ENCODE measurements at places on chromosomes 11 and 22.

DNA sequence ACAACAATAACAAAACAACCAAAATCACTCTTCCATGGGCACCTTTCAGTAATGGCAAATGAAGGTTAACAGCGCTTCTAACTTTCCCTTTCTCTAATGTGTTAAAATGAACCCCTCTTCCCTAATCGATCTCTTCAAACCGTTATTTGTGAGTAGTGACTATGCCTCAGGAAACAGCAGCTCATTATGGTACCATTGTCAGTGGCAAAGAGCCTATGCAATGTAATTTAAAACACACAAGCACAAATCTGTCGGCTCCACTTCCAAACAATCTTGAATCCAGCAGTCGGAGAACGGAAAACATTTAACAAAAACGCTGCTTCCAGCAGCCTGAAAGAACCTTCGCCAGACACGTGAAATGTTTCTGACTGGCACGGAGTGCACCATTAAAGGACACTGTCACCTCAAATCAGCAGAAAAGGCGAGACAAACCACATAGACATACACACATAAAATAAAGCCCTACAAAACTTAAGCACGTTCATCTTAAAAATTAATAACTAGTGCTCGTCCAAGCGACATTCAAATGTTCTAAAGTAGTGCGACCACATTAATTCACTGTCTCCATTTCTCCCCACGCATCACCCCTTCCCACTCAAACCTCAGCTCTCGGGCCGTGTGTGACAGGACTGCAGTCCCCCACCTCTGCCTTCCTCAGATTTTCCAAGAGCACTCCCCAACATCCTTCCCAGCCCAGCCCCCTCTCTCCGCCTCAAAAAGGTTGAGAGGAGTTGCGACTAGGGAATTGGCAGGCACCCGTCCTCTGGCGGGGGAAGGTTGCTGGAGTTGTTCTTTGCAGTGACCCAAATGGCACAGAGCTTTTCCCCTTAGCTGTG is 748 bp downstream of the RAB30 start:
- no peak for DNase-seq

- DNase-seq = no peak
These were observed 27.9 kb upstream of the RBMXL2 start for GRCh38 chr11:7060868-7061267.

DNA sequence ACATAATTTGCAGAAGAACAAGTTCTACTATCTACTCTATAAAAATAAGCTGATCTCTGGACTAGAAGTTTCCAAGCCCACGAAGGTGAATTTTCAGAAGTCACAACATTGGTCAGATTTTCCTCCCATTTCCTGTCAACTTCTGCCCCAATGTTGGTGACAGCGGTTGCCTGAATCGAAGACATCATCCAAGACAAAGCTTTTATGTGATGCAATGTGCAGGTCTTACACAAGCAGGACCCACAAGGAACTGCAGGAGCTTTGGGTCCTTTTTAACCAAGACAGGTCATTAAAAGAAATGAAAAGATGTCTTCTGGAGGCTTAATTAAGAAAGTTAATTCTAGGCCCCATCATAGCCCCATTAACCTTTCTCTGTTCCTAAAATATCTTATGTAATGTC is 125.6 kb upstream of the BLID start:
- DNase-seq = no peak

DNA sequence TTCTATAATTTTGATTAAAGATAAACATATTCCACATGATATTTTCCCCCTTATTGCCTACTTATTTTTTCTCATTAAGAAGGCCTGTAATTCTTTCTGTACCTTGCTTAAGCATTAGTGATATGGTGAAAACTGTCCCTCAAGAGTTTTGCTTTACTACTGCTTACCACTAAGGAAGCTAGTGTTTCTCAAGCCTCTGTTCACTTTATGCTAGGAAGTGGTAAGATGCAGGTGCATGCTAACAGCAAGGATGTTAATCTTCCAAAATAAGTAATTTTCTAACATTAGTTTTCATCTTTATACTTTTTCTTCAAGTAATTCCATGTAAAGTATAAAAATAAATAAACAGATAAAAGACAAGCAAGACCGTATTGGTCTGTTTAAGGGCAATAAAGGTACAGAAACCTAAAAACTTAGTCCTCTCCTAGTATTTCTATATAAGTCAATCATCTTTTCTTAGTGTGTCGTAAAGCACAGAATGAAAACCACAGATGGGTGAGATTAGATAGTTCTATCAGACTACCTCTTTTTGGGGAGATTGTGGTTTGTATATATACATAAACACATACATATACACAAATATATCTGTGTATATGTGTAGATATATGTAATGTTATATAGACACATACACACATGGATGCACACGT is 731.0 kb upstream of the CNTN5 start:
- no peak for DNase-seq

DNA sequence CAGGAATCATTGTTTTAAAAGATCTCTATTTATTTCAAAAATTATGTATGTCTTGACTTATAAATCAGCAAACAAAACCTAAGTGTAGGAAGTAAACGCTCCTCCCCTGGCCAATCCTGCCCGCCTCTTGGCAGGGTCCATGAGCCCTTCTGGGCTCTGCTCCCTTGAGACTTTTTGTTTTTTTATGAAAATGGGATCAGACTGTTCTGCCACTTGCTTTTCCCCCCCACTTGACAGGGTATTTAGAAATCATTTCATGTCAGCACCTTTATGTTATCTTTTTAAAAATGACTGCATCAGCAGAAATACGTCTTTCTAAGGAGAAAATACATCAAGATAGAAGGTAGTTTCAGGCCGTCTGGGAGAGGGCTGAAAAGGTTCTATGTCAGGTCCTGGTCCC is 35.6 kb downstream of the FBLN1 start:
- DNase-seq = no peak

GRCh38 chr11:60939855-60940254 is 12.1 kb downstream of the SLC15A3 start:
- no peak for DNase-seq

DNA sequence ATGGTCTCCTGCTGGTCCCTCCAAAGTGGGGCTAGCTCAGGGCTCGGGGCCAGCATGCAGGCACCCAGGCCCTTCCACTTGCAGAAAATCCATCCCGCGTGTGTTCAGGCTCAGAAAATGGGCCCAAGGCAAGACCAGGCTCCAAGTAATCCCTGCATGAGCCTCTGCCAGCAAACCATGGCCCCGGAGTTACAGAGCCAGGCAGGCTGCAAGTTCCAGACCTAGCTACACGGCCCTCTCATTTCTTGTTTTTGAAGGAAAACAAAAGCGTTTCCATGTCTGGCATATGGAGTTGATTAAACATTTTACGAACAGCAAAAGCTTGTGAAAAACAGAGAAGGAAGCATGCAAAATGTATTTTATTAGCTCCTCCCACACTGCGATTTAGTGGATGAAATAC is 29.7 kb downstream of the KIAA0930 start:
- DNase-seq = no peak

- DNase-seq = no peak
These were observed 6.7 kb downstream of the ZBTB44 start for GRCh38 chr11:130308059-130308458.

GRCh38 chr22:27726686-27727449 is 74.7 kb downstream of the MN1 start:
- DNase-seq = peak; percentile 72

DNA sequence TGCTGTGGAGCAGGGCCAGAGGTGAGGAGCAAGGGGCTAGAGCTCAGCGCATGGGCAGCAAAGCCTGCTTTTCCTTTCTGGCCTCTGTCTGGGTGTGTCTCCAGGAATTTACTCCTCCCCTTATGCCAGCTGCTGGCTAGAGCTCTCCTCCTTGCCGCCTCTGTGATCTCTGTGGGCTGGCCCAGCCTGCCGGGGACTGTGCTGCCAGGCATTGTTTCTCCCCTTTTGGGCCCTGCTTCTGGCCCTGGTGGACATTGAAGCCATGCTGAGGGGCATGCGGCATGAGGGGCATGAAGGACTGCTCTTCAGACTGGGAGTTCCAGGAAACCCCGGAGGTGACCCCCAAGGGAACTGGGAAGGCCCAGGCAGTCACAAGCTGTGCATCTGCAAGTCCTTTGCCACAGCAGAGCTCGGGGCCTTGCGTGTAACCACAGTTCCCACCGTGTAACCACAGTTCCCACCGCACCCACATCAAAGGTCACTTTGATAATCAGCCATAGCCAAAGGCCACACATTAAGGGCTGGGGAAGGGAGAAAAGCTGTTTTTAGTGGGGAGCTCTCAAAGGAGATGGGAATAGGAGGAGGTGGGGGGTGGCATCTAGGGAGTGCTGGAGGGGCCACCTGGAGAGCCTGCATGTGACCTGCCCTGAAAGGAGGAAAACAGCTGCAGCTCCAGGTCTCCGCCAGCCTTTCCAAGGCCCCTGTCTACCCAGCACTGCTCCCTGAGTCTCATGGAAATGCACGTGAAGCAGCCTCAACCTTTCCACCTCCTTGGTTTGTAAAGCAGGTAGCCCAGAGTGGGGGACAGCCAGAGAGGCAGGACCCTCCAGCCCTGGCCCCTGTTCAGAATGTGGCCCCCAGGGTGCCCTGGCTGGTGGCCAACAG is 62.3 kb downstream of the PPFIBP2 start:
- peak; percentile 86 for DNase-seq

- no peak for DNase-seq
These were observed 98.4 kb upstream of the PITPNB start for GRCh38 chr22:28017558-28017820.

DNA sequence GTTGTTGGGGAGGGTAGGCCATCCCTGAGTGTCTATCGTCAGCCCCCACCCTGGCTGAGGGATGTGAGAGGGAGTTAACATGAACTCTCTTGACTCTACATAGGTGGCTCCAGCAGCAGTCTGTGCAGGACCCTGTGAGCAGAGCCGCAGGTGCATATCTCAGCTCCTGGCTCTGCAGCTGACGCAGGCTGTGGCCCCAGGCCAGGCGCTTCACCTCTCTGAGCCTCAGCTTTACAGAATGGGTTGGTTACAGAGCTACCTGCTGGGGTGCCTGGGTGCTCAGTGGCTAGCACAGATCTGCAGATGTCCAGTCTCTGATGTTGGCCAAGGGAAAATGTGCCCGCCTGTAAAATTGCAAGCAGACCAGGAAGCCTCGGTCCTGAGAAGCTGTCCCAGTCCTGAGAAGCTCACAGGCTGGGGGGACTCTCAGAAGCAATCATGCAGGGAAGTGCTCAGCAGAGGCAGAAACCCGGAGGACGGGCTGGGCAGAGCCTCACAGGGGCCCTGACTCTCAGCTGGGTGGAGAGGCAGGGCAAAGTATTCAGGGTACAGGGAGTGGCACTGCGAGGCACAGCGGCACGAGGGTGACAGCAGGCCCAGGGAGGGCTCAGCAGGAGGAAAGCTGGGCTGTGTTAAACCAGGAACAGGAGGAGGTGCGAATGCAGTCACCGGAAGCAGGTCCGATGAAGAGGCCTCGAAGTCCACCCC is 15.9 kb upstream of the LRP5 start:
- DNase-seq = no peak

DNA sequence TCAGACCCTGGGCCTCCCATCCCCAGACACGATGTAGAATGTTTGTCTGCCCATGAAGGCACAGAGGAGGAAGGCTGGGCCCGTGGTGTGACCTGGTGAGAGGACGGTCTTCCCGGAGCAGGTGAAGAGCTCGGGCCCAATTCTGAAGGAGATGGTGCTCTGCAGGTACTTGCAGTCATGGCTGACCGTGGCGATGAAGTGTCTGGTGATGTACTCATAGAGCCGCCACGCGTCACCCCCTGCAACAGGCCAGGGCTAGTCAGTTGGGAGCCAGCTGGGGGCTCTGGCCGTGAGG is 10.0 kb upstream of the PPM1F start:
- DNase-seq = no peak

DNA sequence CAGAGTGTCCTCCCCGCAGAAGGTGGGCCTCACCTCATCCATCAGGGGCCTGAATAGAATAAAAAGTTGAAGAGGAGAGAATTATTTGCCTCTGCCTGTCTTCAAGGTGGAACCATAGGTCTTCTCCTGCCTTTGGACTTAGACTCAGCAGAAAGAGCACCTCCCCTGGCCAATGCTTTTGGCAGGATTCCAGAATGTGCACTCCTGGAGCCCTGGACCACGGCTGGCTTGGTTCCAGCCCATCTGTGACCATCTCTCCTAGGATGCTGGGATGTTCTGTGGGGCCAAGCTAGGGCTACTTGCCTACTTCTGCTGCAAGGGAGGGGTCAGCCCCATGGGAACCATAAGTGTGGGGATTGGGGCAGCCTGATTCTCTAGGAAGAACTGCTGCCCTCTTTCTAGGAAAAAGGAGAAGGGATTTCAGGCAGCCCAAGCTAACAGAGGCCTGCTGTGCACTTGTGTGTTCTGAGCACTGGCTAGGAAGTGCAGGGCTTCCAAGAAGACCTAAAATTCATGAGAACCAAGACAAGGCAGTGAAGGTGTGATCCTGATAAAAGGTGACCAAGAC is 32.2 kb upstream of the SHANK2 start:
- DNase-seq = no peak

Data from LoVo (cell line).